Parietal lobe (tissue), 2 donors: ENCODE measurements at places on chromosomes 12 and 14. TPM values are rescaled to one million over a fixed set of nuclear protein-coding genes. Genes with fewer than 3 reads are reported as not detected.

Gene IAPP
- not detected for total RNA-seq

Gene ASCL1
- 15.0 TPM for total RNA-seq

Gene TAS2R7
- 0.94 TPM for total RNA-seq

Gene KCNH3
- total RNA-seq = 10.3 TPM

Gene SFSWAP
- total RNA-seq = 79.2 TPM

Gene P3H3
- total RNA-seq = 25.7 TPM

Gene KLRC4
- total RNA-seq = not detected

Gene ARHGEF40
- 20.7 TPM for total RNA-seq

Gene OAS2
- 2.5 TPM for total RNA-seq

Gene KRT78
- total RNA-seq = not detected

Gene PTGER2
- not detected for total RNA-seq

Gene CLEC12A
- not detected for total RNA-seq

Gene ARL6IP4
- 31.3 TPM for total RNA-seq

Gene DEGS2
- total RNA-seq = 0.31 TPM

Gene TEX22
- 0.94 TPM for total RNA-seq

Gene SLC25A47
- not detected for total RNA-seq
